ENCODE measurements at places on chromosomes 3 and 15.
A peak's percentile ranks its signal among the peaks of the same experiment; 100 is the strongest.

DNA sequence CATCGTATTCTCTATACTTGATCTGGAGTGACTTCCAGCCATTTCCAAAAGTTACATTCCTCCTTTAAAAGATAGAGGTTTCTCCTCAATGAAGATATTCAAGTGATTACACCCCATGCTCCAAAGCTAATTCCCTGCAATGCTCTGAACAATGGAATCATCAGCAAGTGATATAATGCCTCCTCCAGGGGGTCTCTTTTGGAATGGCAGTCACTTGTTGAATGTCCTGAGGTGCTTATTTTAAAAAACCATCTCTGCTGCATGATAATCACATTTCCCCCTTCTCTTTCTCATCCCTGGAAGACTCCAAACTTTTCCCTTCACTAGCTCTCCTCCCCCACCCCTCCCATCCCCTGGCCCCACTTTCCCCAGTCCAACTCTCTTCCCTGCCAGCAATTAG is 2.6 kb downstream of the LHFPL4 start:
- DNase-seq = no peak

DNA sequence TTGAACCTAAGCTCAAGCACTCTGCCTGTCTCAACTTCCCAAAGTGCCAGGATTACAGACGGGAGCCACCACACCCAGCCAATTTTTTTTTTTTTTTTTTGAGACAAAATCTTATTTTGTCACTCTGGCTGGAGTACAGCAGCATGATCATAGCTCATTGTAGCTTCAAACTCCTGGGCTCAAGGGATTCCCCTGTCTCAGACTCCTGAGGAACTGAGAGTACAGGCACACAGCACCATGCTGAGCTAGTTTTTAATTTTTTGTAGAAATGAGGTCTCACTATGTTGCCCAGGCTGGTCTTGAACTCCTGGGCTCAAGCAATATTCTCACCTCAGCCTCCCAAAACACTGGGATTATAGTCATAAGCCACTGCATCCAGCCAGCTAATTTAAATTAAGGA is 36.8 kb upstream of the SUCLG2 start:
- no peak for DNase-seq

- no peak for DNase-seq
Measured at GRCh38 chr3:58766587-58767282, 100.2 kb upstream of the FAM3D start.

GRCh38 chr3:72890166-72890925 is 2.5 kb downstream of the GXYLT2 start:
- DNase-seq = no peak

- DNase-seq = no peak
Measured at GRCh38 chr3:139225548-139225947, 118.3 kb upstream of the MRPS22 start.

GRCh38 chr3:4850211-4850927 is 128.9 kb upstream of the BHLHE40 start:
- DNase-seq = no peak

DNA sequence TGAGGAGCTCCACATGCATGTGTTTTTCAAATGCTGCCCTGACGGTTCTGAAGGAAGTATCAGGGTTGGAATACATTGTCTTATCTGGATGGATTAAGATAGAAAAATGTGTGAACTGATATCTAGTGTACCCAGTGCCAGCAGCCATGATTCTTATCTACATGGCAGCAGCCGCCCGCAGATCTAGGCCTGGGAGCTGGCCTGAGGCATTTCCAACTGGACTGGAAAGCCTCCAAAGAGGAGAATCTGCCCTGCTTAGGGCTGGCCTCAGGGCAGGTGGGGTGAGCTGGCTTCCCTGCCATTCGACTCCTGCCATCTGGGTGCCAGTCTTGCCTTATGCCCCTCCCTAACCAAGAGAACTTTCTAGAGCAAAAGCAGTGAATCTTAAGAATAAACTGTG is 125.8 kb downstream of the SSR3 start:
- no peak for DNase-seq

GRCh38 chr15:68640791-68641331 is 62.1 kb downstream of the CORO2B start:
- DNase-seq = peak; percentile 76

GRCh38 chr3:69542805-69543429 is 157.0 kb upstream of the FRMD4B start:
- DNase-seq = no peak

GRCh38 chr3:83835040-83835439 is 1123.7 kb upstream of the CADM2 start:
- no peak for DNase-seq

DNA sequence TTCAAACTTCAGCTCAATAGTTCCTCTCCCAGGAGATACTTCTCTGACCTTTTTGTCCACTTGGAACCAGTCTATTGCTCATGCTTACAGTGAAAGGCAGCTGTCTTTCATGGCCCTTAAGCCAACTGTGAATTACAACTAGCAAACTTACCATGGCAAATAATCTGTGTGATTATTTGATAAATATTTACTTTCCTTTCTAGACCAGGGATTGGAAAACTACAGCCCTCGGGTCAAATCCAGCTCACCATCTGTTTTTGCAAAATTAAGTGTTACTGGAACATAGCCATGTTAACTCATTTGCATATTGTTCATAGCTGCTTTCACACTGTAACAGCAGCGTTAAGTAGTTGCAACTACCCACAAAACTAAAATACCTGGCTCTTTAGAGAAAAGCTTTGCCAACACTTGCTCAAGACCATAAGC is 289.1 kb upstream of the MCTP2 start:
- DNase-seq = no peak

- DNase-seq = no peak
Measured at GRCh38 chr3:56119575-56120349, 348.5 kb downstream of the ERC2 start.

- DNase-seq = no peak
Measured at GRCh38 chr3:157865352-157866000, 240.7 kb downstream of the SHOX2 start.

DNA sequence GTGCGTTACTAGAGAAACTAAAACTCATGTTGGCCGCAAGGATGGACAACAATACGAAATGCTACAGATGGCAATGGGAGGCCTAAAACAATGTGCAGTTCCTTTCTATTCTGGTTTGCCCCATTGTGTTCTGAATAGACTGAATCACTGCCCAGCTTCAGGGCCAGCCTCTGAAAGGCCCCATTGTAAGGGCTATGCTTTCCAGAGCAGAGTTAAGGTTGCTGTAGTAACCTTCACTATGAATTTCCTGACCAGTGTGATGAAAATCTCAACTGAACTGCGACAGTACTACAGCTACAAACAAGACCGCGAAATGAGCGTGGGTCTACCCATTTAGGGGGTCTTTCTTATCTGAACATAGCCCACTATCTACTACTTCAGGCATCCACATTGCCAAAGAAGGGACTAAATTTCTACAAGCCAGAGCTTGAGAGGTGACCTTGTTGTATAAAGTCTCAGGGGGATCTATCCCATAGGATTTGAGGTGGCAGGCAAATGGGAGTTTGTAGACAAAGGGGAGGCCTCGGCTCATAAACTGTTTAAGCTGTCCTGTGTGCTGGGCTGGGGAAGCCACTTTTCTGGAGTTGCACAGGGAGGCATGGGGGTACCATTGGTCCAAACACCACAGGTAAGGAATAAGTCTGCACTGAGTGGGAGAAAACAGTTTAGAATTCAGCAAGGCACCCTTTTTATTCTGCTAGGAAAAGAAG is 80.1 kb downstream of the MYO1E start:
- DNase-seq = no peak

DNA sequence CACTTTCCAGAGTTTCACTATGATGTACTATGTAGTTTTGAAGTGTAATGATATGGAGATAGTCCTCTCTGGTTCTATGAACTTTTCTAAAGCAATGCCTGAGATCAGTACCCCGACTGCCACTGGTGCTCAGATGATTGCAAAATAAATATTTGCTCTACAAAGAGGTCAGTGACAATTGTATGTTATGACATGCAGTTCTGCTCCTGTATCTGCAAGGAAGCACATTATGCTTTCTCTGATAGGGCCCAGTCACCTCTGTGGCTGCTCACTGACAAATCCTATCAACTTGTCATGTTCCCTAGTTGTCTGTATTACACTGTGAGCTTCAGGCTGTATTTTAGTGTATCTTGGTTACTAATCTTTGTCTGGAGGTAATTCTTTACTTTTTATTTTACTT is 362.6 kb downstream of the ROBO1 start:
- DNase-seq = no peak
